Activated CD4-positive, alpha-beta memory T cell treated with anti-CD3 and anti-CD28 coated beads, Interleukin-2, amount 10 ng/mL, durations not matched to agents 7 days and 5 days (primary cell): ENCODE measurements at places on chromosomes 5 and 9. TPM values are rescaled to one million over a fixed set of nuclear protein-coding genes. Genes with fewer than 3 reads are reported as not detected.

- peaks cover 16% of the 10 kb centered on the region for H3K36me3 ChIP-seq
- DNase-seq = no peak
- H3K4me3 ChIP-seq = no peak overlapping the region
- H3K27me3 ChIP-seq = no peaks in the 10 kb centered on the region
- no peak overlapping the region for H3K27ac ChIP-seq
These were observed 80.7 kb downstream of the AP3B1 start for GRCh38 chr5:78213799-78214198.

DNA sequence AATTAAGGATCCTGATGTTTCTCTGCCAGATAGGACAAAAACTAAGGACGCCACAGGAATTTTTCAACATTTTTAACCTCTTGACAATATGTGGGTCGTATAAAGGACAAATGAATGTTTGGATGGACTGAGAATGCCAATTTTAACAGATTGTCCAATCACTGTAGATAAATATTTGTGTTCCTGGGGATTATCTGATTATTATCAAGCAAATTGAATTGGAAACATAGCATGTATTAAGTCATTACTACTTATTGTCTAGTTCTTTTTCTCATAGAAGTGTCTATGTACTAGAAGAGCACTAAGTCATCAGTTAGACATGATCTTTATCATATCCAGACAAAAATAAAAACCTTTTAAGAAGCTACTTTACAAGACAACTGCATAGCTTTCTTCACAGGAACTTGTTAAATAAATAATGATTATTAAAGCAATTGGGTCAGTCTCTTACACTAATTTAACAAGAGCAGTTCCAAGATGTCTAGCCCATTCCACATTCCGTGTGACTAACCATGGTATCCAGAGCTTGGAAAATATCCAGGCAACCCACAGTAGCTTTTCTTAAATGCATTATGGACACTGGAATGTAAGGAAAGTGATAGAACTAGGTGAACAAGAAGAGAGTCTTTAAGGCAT, 127.5 kb upstream of the CDKN2B start:
- H3K4me1 ChIP-seq = peaks cover 2% of the 10 kb centered on the region
- H3K27ac ChIP-seq = no peak overlapping the region
- H3K4me3 ChIP-seq = no peak overlapping the region
- peaks cover 46% of the 10 kb centered on the region for H3K27me3 ChIP-seq

DNA sequence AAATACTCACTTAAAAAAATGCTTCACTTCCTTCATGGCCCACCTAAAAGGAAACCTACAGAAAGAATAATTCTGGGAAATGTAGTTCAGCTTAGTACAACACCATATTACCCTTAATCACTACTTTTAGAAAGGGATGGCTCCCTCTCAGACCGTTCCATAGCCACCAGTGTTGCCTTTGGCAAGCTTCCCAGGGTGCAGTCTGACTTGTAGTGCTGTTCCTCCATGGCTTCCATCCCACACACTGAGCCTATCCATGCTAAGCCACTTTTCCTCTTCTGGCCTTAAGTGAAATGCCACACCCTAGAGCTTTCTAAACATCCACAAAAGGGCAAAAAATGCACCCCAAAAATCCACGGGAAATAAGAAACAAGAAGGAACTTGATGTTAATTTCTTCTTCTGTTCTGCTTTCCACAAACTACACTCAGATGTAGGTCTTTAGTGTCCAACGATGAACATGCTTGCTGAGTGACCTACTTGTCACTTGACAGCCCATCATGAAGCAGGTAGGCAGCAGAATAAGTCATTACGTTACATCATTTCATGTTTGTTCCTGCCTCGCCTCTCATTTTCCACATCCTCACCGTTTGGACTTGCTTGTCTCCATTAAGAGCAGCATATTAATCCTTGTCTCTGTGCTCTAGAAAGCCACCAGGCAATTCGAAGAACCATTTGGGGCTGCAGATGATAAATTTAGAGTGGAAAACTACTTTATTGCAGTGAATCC, 391.1 kb upstream of the GRAMD2B start:
- H3K27ac ChIP-seq = no peak overlapping the region
- no peaks in the 10 kb centered on the region for H3K4me1 ChIP-seq
- no peaks in the 10 kb centered on the region for H3K27me3 ChIP-seq
- no peaks in the 10 kb centered on the region for H3K36me3 ChIP-seq

- peaks cover 5% of the 10 kb centered on the region for H3K4me1 ChIP-seq
- H3K27ac ChIP-seq = no peak overlapping the region
- no peaks in the 10 kb centered on the region for H3K36me3 ChIP-seq
- H3K27me3 ChIP-seq = peaks cover 27% of the 10 kb centered on the region
These were observed 5.1 kb upstream of the CDX1 start for GRCh38 chr5:150161242-150162141.

DNA sequence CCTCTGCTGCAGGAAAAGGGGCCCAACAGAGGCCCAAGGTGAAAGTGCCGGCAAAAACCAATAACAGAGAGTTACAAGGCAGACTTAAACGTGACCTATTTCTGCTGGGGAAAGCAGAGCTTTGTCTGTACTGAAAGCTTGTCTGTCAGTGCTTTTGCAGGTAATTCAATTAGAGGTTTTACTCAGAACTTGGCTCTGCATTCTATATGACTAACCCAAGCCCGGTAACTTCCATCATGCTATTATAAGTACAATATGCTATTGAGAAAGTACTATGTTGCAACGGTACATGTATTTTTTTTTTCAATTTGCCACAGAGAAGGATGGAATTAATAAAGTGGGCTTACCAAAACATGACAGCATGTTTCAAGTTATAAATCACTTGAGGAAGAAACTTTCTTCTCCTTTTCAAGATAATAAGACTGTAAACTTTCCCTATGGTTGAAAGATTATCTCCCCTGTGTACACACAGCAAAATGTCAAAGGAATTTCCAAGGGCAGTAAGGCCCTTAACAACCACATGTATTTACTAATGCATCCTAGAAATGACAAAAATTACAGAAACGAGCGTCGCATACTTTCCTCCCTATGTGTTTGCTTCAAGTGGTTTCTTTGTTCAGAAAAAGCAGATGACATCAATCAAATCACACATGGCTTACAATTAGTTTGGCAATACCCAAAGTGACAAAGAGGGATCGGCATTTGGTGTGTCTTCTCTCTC, 282.4 kb downstream of the EFNA5 start:
- H3K4me1 ChIP-seq = peaks cover 30% of the 10 kb centered on the region
- no peak overlapping the region for H3K4me3 ChIP-seq
- peaks cover 3% of the 10 kb centered on the region for H3K27me3 ChIP-seq
- no peaks in the 10 kb centered on the region for H3K36me3 ChIP-seq

DNA sequence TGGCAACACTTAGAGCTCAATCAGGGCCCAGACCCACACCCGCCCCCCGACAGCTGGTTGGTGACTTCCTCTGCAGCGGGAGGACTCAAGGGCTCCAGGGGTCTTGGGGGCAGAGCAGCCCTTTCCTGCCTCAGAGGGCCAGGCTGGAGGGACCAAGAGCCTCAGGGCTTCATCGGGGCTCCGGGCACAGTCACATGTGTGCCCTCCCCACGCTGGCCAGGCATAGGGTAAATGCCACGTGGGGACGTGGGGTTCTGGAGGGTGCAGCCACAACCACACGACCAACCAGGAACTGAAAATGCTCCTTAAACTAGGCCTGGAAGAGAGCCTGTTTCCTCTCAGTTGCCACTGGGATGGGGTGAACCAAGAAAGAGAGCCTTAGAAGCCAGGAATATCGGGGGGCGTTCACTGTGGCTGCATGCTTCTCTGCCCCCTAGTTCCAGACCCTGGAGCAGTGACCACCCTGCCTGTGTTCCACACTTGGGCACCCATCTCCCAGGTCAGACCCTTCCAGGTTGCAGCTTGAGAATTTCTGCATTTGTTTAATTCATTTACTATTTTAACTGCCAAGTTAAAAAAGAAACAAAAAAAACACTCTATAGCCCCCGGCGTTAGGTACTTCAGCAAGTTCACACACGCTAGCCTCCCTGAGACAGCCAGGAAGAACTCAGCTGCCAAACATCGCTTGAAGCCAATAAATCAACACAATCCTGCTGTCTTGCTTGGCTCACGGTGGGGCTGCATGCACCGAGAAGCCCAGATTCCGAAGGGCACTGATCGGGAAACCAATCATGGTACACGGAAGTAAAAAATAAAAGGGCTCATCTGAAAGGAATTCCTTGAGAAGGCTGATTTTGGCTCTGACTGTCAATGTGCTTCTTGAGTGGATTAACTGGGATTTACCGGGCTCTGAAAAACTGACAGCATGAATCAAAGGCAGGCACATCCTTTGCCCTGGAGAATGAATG, 56.1 kb upstream of the PHYKPL start:
- H3K36me3 ChIP-seq = no peaks in the 10 kb centered on the region
- no peak overlapping the region for H3K27ac ChIP-seq
- no peaks in the 10 kb centered on the region for H3K27me3 ChIP-seq
- no peak overlapping the region for H3K4me3 ChIP-seq
- no peak for DNase-seq
- H3K4me1 ChIP-seq = no peaks in the 10 kb centered on the region

DNA sequence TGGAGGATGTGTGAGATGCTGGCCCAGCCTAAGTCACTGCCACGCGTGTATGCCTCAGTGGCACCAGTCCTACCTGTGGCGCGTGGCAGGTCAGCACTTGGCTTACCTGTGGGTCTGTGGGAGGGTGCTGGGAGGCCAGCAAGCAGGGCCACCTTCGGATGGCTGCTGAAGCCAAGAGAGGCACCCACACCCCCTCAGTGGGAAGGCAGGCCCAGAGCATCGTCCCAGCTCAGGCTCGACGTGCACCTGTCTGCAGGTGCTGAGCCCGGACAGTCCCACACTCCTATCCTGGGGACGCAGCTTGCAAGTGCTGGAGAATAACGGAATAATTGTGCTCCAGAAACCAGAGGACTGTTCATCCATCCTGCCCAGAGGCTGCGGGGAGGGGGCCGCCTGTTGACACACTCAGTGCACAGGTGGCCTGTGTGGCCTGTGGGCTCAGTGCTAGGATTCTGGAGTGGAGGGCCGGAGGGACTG, 24.0 kb downstream of the NKD2 start:
- peaks cover 2% of the 10 kb centered on the region for H3K4me1 ChIP-seq
- no peak for DNase-seq
- H3K27ac ChIP-seq = no peak overlapping the region
- H3K4me3 ChIP-seq = no peak overlapping the region

- H3K4me3 ChIP-seq = no peak overlapping the region
- no peaks in the 10 kb centered on the region for H3K36me3 ChIP-seq
- peak; percentile 71 for DNase-seq
- no peaks in the 10 kb centered on the region for H3K4me1 ChIP-seq
- no peak overlapping the region for H3K27ac ChIP-seq
- peaks cover 11% of the 10 kb centered on the region for H3K27me3 ChIP-seq
These were observed 5.4 kb upstream of the FOXI1 start for GRCh38 chr5:170100066-170100943.

DNA sequence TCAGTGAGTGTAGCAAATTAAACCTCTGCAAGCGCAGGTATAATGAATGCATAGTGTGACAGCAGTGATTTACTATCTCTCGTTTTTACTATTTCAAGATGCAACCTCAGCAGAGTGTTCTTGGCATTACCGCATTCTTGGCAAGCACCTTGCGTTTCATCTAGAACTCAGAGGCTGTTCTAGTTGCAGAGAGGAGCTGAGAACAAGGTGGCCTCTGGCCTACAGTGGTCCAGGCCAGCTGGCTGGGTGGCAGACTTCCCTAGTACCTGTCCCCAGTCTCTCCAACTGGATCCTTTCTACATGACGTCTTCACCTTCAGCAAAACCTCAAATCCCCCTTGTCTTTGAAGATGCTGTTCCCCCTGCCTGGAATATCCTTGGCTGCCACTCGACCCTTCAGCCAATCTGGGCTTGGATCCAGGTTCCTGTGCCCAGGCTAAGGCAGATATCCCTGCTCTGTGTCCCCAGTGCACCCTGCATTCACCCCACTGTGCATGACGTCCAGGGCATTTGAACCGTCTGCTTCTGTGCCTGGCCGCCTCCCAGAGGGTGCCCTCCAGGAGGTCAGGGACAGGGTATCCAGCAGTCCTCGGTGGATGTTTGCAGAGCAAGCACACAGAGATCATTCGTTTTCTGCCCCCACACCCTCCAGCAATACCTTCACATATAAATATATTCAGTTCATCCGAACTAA, 120.4 kb upstream of the CPEB4 start:
- no peak overlapping the region for H3K27ac ChIP-seq
- no peak overlapping the region for H3K4me3 ChIP-seq
- H3K27me3 ChIP-seq = no peaks in the 10 kb centered on the region
- H3K4me1 ChIP-seq = no peaks in the 10 kb centered on the region

GRCh38 chr5:72510610-72511181, 3.5 kb upstream of the ZNF366 start:
- no peak overlapping the region for H3K27ac ChIP-seq
- DNase-seq = no peak
- H3K36me3 ChIP-seq = no peaks in the 10 kb centered on the region
- H3K27me3 ChIP-seq = peaks cover 29% of the 10 kb centered on the region

The KLHL3 gene
- total RNA-seq = 3.6 TPM

The ANKRD18B gene
- 2.1 TPM for total RNA-seq

The TAF11L5 gene
- not detected for total RNA-seq

The PTGS1 gene
- total RNA-seq = 0.08 TPM

The FEM1C gene
- 17.0 TPM for total RNA-seq

The ZFP2 gene
- total RNA-seq = not detected

The PCDHB16 gene
- total RNA-seq = not detected

The CCDC180 gene
- 3.3 TPM for total RNA-seq

The ALDOB gene
- total RNA-seq = not detected

The CDC25C gene
- 18.4 TPM for total RNA-seq
